ENCODE measurements at places on chromosomes 4 and X. TPM values are rescaled to one million over a fixed set of nuclear protein-coding genes. Genes with fewer than 3 reads are reported as not detected.

DNA sequence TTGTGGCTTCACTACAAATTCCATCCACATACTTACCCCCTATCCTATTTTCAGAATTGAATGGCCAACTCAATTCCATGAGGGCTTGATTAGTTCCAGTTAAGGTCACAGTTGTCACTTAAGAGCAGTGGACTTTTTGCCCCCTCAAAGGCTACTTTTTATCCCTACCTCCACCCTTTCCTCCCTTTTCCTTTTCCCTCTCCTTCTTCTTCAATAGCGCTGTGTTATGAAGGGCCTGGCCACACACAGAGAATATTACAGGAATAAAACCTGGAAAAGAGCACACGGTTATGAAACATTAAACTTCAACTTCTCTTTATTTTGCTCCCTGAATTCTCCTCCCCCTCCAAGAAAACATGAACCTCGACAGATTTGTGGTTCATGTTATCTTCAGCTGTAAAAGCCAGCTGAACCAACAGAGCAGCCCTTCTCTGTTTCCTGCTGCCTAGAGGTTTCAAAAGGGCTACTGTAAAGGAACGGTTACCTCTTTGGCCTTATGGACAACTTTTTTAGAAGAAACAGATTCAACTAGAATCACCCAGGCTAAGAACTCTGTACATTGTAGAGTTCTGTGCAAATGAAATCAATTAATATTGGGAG lies 87.0 kb upstream of the RPL34 start:
- no peak for DNase-seq

DNA sequence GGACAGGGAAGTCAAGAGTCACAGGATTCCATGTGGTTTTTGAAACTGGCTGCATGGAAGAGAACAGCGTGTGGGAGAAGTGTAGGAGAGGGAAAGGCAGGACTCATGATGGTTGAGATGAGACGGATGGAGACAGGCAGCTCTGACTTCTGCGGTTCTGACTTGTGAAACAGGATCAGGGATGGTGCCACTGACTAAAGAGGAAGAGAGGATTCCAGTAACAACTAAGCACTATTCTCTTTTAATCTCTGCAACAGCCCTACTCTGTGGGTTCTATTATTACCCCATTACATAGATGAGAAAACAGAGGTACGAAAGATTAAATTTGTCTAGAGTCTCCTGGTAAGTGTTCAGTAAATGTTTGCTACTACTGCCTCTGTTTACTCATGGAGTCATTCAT lies 156.3 kb downstream of the CBR4 start:
- no peak for DNase-seq

DNA sequence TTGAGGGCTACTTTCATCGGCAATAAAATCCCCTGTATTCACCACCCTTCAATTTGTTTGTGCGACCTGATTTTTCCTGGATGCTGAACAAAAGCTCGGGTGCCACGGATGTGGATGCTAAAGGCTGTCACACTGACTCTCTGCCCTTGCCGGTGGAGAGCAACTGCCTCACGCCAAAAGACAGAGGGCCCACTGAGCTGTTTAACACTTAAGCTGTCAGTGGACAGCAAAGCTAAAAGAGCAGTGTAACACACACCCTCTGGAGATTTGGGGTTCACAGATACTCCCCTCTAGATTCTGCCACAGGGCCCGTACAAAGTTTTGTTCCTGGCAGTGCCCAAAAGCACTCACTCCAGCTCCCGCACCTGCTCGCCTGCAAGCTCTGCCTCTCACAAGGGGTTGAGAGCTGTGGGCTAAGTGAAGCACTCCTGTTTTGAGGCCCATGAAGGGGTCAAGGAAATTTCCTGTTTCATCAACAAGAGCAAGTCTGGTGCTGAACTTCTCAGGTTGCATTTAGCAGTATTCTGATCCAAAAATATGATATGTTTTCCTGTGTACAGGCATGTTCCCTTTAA lies 1571.9 kb downstream of the ADGRL3 start:
- no peak for DNase-seq

GRCh38 chr4:95219109-95219508 lies 329.7 kb downstream of the UNC5C start:
- peak; percentile 5 for DNase-seq

DNA sequence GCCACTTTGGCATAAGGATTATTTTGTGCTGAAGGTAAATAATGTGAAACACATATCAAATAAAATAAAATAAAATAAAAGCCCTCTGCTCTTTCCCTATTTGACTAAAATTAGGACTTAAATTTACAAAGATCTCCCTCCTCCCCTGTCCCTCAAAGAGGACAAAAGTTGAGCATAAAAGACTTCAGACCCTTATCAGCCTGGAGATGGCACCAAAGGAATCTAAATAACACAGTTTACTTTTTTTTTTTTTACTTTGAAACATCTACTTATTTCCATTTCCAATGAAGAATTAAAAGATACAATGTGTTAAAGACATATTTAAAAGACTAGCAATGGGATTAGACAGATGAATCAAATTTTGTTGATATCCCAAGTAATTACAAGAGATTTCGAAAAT lies 89.7 kb downstream of the EPHA5 start:
- DNase-seq = peak; percentile 23

DNA sequence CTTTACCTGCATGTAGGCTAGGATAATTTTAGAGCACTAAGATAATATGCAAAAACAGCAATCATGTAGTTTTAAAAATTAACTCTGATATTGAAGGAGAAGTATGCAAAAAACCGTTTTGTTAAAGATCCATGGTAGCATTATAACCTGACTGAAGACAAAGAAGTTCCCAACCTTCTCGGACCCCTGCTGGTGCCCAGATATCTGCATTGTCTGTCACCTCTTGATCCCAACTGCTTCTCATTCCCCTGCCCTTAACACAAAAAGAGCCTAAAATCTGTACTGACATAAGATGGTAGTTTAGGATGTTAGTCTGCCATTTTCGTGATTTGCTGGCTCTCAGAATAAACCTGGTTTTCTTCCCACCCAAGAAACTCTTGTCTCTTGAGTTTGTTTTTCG lies 61.5 kb upstream of the UCP1 start:
- no peak for DNase-seq

- DNase-seq = peak; percentile 5
Observed at GRCh38 chrX:139720136-139720535, 12.2 kb upstream of the MCF2 start.

DNA sequence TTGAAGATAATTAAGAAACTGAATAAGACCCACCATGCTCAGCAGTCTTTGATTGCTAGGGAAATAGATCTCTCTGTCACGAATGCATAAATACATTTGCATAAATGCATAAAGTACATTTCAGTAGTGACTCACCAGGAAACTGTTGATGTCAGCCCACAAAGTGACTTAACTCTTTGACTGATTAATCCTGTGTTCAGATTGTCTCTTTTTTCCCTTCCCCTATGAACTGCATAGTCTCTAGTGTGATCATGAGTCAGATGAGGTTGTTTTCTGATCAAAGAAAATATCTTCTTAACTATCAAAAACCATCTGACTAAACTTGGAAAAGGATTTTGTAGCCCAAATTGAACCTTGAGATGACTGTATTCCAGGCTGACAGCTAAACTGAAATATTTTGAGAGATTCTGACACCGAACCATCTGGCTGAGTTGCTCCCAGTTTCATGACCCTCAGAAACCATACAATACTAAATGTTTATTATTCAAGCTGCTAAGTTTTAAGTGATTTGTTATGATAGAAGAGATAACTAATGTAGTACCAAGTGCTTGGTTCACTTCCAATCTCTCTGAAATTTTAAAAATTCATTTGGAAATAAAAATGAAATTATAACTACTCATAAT lies 1381.5 kb upstream of the AGA start:
- DNase-seq = no peak

DNA sequence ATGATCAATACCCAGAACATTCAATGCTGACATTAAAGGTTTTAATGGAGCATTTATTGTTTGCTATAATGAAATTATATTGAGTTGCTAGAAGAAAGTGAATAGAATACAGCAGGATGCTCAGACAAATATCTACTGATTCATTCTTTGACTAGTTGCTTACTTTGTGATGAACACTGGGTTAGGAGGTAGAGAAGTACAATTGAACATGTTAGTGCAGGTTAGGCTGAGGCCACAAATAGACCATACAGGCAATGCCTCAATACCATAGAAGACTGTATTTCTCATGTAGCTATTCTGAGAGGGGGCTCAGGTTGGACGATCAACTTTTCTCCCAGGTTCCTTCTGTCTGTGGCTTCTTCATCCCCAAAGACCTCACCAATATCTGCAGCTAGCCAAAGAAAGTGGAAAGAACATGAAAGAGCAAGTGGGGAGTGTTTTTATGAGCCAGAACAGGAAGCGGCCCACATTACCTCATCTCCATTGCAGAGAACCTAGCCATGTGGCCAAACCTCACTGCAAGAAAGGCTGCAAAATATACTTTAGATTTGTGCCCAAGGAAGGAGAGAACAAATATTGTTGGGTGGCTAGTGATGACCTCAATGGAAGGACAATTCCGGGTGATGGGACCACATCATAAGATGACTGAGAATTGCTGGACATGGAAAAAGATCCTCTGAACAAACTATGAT lies 180.3 kb upstream of the GATB start:
- DNase-seq = no peak

- DNase-seq = peak; percentile 64
Observed at GRCh38 chr4:38385093-38386004, 278.6 kb upstream of the KLF3 start.

- DNase-seq = peak; percentile 94
Observed at GRCh38 chrX:152072236-152072635, 66.1 kb downstream of the MAGEA10 start.

- DNase-seq = no peak
Observed at GRCh38 chrX:154370300-154371016, 4.0 kb downstream of the FLNA start.

DNA sequence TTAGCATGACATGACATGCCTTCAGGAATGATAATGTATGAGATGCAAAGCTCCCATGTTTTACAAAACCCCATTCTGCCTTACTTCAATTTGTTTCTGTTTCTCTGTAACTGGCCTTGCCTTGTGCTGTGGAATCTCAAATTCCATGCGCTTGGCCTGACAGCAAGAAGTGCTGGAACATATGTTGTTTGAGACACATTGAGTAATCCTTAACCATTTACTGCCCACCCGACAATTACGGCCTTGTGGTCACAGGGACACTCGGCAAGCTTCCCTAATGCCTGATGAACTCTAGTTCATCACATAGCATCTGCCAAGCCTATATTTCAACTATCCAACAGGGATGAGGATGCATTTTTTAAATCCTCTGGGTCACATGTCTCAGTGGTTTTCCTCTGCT lies 226.4 kb upstream of the CASK start:
- no peak for DNase-seq

DNA sequence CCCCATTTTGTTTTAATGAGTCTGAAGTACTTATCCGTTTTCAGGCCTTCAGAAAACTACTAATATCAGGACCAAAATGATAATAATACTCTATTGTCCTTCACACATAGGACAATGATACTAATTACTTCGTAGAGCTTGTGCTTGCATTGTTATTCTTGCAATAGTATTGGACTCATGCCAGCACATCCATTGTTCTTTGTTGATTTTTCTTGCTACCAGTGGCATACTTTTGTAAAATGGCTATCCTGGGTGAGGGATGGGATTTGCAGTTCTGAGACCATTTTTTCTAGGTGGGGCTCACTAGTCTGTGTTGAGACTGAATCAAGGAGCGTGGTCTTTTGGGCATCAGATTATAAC lies 195.3 kb downstream of the MAML3 start:
- DNase-seq = peak; percentile 31

- DNase-seq = no peak
Observed at GRCh38 chr4:114600672-114601071, 2.1 kb downstream of the UGT8 start.

DNA sequence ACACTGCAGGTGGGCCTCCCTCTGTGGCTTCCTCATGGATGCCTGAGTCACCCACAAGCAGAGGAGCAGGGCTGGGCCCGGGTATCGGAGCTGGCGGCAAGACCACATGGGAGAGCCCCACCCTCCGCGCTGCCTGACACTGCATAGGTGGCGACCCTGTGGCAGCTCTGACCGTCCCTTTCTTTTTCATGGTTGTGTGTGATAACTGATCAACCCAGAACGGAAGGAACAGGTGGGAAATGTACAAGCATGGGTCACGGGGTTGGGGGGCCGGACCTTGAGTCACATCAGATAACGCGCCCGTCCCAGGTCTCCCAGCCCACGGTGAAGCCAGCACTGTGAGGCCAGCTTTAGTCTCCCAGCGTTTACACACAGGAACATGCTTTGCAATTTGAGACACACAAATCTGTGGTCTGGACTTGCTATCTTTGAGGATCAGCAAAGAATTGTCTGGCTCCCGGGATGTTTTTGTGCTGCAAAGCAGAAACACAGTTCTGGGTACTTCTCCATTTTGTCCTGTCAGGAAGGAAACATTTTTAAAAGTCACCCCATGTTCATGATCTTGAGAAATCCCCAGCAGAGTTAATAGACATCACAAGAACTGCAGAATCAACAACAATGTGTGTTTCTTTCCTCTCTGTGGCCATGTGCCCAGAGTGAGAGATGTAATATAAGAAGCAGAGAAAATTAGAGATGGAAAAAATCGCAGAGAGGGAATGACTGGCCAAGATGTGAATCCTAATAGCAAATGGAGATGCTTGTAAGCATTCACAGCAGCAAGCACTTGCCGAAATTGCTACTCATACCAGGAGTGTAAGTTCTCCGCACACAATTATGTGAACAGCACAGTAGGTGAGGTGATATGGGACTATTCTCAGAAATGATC lies 70.1 kb upstream of the CBR4 start:
- peak; percentile 16 for DNase-seq

DNA sequence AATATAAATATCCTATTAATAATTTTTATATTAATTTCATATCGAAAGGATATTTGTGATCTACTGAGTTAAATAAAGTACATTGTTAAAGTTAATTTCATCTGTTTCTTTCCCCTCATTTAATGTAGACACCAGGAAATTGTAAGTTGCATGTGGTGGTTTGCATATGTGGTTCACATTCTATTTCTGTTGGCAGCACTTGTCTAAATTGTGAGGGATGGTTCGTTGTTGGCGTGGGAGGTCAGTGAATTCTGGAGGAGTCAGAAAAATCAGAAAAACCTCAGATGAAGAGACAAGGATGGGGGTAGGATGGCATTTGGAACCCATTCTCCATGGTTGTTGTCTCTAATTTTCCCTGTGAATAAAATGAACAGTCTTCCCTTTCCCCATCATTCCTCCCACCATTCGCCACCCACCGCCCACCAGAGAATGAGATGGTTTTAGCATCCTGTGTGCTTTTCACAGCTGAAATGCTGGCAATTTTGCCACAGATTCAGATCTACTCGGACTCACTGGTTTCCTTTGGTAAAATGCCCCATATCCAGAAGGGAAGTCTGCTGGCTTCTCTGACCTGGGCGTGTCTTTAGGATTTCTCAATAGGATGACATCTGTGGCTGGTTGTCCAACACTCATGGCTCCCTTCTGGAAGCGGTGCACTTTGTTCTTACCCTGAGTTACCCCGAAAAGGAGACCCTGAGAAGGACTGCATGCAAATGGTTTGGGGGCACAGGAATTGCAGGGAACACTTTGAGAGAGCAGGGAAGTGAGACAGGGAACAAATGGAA lies 52.3 kb downstream of the LGI2 start:
- DNase-seq = peak; percentile 41

GRCh38 chrX:22323541-22323940 lies 50.8 kb downstream of the CBLL2 start:
- DNase-seq = peak; percentile 60

GRCh38 chrX:7110821-7111276 lies 36.7 kb upstream of the STS start:
- DNase-seq = peak; percentile 27

SPANXD gene
- total RNA-seq = not detected

TLR10 gene
- not detected for total RNA-seq

BMX gene
- total RNA-seq = not detected

CPE gene
- total RNA-seq = 9.1 TPM

PABPC1L2B gene
- not detected for total RNA-seq

POF1B gene
- 1.1 TPM for total RNA-seq

KIF4A gene
- 13.6 TPM for total RNA-seq

SLC9B1 gene
- total RNA-seq = 0.77 TPM

RAB40A gene
- 0.17 TPM for total RNA-seq

STARD8 gene
- total RNA-seq = 1.0 TPM

SLC4A4 gene
- not detected for total RNA-seq

All from MCF 10A (cell line).